ENCODE measurements at places on chromosomes 2 and 18.

DNA sequence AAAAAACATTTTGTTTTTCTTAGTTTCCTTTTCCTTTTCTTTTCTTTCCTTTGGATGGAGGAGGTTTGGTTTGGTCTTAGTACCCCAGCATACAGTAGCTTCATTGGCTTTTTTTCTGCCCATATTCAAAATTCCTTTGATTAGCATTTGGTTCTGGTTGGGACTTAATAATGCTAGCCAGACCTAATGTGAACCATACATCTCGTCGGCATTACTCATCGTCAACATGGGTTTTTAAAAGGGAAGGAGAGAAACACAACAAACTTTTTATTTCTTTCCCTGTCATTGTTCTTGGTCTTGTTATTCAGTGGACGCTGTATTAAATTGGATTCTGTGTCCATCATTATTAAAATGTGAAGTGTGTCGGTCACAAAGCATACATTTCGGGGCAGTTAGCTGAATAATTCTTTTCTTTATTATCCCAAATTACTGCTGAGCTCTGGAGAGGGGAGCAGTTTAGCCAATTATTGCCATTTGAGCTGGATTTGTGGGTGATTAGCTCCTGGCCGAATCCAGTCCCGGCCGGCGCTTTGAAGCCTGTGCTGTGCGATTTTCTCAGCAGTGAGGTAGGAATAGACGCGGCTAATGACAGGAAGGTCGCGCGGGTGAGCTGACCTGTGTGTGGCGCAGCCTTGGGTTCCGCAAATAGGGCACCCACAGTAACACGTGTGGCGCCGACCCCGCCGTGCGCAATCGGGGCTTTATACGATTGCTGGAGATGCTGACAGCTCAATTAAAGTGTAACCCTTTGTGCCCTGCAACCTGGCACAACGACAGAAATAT, 303.3 kb downstream of the GBX2 start:
- no peak for DNase-seq

GRCh38 chr2:239596792-239597191, 196.0 kb upstream of the HDAC4 start:
- DNase-seq = no peak

DNA sequence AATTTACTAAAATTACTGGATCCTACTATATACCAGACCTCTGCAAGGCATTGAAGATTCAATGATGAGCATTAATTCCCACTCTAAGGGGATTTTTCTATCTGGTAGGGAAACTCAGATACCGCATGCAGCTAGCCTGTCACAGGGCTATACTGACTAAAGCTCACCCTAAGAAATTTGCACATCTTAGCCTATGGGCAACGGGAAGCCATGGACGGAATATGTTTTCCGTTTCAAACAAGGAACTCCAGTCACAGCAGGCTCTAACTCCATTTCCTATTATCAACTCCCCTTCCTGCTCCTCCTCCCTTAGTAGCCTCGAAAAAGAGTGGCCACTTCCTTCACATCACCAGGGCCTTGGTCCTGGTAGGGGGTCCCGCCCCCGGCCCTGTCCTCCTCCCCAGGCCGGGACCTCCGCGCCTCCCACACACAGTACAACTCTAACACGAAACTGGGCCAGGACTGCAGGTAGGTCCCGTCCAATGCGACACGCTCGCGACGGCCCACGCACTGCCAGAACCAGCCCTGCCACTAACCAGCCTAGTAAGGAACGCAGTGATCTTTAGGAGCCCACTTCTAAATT, 659 bp upstream of the COX5B start:
- no peak for DNase-seq

- no peak for DNase-seq
Observed at GRCh38 chr2:231369580-231370428, 25.7 kb upstream of the B3GNT7 start.

DNA sequence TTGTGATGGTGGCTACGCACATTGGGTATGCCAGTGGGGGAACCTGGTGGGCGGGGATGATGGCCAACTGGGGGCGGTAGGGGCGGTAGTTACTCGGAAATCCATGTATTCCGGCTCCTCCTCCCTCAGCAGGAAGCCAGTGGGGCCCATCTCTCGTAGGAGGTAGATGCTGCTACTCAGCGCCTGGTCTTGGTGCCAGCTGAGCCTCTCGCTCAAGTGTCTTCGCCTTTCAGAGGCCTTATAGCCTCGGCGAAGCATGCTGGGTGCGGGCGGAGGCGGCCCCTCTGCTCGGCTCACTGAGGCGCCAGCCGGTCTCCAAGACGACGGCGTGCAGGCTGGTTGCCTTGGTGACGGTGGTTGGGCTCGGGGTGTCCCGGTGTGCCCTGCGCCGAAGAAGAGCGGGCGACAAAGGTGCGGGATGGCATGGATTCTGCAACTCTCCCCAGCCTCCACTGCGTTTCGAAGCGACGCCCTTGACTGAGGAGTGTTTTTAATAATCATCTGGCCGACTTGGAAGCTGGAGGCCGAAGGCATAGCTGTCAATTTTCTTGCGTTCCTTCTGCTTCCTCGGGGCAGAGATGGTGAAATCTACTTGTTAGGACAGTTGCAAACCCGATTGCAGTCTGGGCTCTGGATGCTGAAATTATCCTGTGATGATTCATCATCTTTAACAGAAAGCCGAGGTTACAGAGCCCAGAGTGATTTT, at the start of gene ZSWIM2:
Gene ZSWIM2, minus strand, starts transcription at position 298 of the 706 bp plus-strand sequence. Its CDS starts 40 bp downstream, at position 258.
- no peak for DNase-seq

DNA sequence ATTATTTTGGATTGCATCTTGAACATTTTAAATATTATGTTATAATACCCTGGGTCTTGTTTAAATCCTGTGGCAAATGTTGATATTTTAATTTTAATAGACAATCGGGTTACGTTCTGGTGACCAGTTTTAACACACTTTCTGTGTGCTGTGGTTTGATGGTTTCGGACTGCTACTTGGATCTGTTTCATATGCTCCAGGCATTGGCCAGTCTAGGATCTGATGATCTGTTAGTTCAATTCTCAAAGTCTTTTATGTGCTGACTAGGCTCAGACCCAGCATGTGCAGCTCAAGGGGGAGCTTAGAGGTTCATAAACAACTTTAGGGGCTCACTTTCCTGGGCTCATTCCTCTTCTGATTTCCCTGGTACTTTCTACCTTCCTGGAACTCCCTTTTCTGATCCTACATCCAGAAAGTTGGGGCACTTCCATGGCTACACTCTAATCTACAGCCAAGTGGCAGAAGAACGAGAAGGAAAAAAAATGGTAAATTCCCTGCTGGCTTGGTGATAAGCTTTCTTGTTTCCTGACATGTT, 5.0 kb upstream of the ZBTB14 start:
- DNase-seq = no peak

- DNase-seq = no peak
Observed at GRCh38 chr2:218924757-218925156, 34.7 kb upstream of the CDK5R2 start.

- no peak for DNase-seq
Observed at GRCh38 chr2:60306267-60306861, 247.1 kb downstream of the BCL11A start.

DNA sequence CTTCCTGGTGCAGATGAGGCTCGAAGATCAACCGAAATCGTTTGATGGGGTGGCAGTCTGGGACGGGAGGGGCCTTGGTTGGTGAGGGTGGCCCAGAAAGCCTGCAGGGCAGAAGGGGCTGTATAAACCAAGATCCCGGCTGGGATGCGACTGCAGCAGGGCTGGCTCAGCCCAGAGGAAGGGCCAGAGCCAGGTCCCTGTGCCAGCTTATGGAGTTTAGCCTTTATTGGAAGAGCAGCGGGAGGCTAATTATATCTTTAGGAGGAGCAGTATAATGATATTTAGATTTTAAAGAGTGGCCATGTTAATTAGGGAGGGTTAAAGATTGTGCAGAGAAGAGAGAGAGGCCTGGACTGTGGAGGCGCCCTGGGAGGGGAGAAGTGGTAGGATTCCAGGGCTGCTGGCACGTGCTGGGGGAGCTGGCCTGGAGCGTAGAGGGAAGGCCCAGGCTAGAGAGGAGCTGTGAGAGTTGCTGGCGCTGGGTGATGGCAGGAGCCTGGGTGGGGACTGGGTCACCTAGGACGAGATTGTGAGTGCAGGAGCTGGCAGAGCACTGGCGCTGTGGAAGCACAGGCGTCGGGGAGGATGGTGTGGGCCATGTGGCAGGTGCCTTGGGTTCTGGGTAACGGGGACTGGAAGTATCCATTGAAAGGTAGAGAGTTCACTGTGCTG, 25.1 kb downstream of the TRAF3IP1 start:
- DNase-seq = no peak

- DNase-seq = no peak
Observed at GRCh38 chr2:47628904-47629303, 154.0 kb upstream of the MSH6 start.

- no peak for DNase-seq
Observed at GRCh38 chr18:60024857-60025256, 125.1 kb downstream of the PMAIP1 start.

DNA sequence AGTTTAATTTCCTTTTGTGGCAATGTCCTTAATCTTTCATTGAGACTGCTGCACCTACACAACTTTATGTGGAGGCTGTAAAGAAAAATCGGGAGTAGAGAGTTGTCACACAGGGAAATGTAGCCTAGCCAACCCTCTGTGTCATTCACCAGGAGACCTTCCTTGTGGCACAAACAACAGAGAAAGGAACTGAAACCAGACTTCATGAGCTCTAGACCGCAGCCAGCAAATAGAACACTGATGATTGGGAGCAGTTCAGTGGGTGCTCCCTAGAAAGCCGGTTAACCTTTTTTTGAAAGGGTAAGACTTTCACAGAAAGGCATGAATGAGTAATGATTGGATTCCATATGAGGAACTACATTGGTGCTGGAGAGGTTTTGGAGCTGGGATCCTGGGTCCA, 1752.4 kb upstream of the CELF4 start:
- DNase-seq = no peak

Data from T-helper 1 cell (primary cell).